Fibroblast of mammary gland (primary cell): ENCODE measurements at places on chromosomes 7 and 10.

DNA sequence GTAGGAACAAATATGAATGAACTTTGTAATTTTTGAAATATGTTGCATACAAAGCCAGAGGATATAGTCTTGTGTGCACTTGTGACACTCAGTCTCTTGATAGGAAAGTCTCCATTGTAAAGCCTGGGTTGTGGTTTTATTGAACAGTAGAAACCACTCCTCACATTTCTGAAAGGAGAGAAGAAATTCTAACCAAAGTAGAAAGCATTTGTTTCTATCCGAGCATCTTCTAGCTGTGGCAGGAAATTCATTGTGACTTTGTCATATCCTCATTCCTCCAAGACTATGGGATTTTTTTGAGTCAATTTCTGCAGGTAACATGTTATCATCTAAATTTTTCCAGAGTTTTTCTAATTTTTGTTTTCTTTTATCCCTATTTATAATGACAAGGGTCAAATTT, 55.5 kb upstream of the NCF1 start:
- DNase-seq, result no peak

- DNase-seq, result no peak
These were observed 14.4 kb downstream of the NUDT1 start for GRCh38 chr7:2256306-2257045.

DNA sequence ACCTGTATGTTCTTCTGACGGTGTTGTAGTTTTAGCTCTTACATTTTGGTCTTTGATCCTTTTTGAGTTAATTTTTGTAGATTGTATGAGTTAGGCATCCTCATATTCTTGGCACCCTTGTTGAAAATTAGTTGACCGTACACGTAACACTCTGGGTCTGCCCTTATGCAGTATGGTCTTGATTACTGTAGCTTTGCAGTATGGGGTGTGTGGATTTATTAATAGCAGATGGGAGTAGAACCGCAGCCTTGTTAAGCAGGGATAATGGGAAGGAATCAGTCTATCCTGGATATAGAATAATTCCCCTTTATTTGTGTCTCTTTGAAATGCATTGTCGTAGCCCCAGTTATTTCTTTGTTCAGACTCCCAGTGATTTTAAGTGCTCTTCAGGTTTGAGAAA, 95.5 kb downstream of the UBE3C start:
- peak; percentile 86 for DNase-seq

GRCh38 chr7:100827330-100828226, at the start of gene EPHB4:
Gene EPHB4 (minus strand): TSS chr7:100827523. CDS start chr7:100827030, 493 bp downstream.
- peak; percentile 74 for DNase-seq
